ENCODE measurements at places on chromosomes 3 and 15.

DNA sequence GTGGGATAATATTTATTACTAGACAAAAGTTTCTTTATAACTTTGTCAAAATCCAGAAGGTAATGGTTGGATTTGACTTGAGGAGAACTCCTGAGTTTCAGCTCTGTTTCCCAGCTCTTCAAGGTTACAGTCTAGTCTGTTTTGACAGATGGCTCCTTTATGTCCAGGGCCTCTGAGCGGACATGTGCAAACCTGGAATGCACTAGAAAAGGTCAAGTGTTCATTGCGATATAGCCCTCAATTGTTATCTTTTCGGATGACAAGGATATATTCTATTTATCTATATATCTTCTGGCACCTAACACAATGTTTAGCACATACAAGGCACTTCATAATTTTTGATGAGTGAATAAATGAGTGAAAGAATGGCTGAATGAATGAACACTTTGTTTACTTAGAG, 513.2 kb upstream of the GOLIM4 start:
- DNase-seq = no peak

GRCh38 chr3:21893242-21893641, 142.2 kb upstream of the ZNF385D start:
- peak; percentile 17 for DNase-seq

DNA sequence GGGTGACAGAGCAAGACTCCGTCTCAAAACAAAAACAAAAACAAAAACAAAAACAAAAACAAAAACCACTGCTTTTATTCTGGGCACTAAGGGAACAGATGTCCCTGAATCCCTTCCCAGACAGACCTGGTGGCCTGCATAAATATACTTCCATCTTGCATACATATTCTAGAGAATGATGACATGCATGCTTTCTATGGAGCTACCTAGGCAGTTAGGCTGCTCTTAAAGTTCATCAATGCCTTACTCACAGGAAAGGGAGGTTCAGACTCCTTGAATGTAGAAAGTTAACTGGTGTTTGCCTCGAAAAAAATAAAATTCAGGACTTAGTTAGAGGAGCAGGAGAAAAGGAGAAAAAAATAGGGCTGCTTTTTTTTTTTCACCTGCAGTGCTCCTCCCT, 72.6 kb downstream of the C3orf38 start:
- no peak for DNase-seq

- no peak for DNase-seq
Observed at GRCh38 chr15:29795610-29796009, 26.7 kb downstream of the TJP1 start.

DNA sequence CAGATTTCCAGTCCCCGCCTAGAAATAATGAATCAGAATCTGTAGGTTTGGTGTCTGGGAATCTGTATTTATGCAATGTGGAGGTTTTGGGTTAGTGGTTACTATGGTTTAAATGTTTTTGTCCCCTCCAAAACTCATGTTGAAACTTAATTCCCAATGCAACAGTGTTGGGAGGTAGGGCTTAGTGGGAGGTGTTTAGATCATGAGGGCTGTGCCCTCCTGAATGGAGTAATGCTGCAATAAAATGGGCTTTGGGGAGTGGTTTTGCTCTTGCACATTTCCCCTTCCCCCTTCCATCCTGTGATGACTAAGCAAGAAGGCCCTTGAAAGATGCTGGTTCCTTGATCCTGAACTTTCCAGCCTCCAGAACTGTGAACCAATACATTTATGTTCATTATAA, 9.2 kb upstream of the RFC4 start:
- no peak for DNase-seq

- no peak for DNase-seq
Observed at GRCh38 chr15:77874063-77874462, 203.4 kb downstream of the TBC1D2B start.

DNA sequence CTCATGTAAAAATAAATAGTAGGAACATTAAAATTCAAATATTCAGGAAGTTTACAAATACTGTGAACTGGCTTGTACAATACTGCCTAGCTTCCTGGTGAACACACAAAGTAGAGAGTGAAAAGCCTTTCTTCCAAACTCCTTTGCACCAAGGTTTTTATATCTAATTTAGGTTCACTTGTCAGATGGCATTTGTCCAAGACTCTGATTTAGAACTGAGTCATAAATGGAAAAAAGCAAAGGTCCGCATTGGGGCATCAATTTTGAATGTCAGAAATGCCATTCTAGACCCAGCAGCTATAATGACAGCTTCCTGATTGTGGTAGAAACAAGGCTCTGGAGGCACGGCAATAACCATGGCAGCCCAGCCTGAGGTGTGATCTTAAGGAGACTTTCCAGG, 160.7 kb downstream of the PDE8A start:
- no peak for DNase-seq

DNA sequence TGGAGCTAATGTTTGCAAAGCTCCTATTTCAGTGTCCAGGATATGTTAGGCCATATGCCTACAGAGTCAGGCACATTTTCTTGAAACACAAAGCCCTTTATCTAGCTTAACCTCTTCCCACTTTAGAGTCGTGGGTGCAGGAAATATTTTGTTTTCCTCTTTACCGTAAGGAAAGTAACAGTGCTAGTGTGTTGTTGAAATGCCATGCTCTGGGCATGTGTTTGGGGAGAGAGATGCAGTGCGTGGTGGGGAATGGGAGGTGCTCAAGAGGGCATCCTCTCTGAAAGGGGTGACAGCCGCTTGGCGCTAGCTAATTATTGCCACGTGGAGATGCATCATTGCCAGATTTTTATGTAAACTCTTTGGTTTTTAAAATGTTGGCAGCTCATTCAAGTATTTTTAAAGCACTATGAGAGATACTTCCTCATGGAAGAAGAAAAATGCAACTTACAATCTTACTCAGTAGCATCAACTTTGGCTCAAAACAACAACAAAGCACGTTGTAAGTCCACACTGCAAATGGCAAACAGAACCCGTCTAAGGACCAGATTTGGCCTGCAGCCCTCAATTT, 152.6 kb downstream of the LPP start:
- no peak for DNase-seq

- DNase-seq = no peak
Observed at GRCh38 chr3:74920721-74921350, 306.4 kb upstream of the CNTN3 start.

DNA sequence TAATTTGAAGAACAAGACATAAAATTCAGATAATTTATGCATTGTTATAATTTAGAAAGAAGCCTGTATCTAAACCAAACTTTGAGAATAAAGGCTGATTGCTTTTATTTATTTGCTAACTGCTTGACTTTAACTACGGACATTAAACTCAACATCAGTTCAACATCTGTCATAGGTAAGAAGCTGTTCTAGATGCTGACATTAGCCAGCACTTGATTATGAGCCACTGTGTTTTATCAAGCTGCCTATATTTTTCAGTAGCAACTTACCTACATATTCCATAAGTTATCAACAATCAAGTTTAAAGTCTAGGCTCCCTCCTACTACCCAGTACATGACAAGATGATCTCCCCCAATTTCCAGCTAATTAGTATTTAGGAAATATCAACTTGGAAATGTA, 42.1 kb downstream of the USF3 start:
- DNase-seq = no peak

GRCh38 chr3:145294572-145294971, 866.4 kb downstream of the PLOD2 start:
- DNase-seq = no peak

DNA sequence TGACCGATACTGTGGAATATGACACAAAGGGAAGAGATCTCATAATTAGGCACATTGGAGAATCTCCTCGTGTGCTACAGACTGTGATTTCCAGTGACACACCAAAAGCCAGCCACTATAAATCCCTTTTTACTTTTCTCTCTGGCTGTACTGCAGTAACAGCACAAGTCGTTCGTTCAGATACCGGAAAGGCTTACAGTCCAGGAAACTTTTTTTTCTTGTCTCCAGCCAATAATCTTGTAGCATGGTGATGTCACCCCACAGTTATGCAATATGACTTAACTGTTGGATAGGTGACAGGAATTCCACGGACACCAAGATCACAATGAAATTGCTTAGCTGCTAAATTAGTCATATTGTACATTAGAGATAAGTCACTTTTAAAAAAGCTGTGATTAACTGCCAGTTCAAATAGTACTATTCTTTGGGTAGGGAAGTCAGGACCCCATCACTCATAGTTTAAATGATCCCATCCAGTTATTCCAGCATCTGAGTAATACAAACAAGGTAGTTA, 36.3 kb upstream of the TSC22D2 start:
- DNase-seq = peak; percentile 99

All from BJ (cell line).